ENCODE measurements at places on chromosomes 6 and 20.
A peak's percentile ranks its signal among the peaks of the same experiment; 100 is the strongest.

DNA sequence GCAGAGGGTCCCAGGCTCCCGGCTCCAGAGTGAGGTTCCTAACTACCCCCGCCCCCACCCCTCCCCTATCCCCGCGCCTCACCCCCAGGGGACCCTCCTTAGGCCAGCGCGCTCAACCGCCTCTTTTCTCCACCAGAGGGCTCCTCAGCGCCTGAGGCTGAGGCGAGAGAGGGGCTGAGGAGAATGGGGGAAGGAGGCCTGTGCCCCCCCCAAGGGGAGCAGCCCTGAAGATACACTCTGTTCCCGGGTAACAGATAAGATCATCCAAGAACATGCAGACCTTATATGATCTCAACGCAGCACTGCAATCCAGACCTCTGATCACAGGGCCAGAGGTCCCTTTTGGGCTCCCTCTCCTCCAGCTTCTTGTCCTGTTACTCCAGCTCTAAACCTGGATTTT, 43.3 kb upstream of the MRPS10 start:
- peak; percentile 20 for DNase-seq

DNA sequence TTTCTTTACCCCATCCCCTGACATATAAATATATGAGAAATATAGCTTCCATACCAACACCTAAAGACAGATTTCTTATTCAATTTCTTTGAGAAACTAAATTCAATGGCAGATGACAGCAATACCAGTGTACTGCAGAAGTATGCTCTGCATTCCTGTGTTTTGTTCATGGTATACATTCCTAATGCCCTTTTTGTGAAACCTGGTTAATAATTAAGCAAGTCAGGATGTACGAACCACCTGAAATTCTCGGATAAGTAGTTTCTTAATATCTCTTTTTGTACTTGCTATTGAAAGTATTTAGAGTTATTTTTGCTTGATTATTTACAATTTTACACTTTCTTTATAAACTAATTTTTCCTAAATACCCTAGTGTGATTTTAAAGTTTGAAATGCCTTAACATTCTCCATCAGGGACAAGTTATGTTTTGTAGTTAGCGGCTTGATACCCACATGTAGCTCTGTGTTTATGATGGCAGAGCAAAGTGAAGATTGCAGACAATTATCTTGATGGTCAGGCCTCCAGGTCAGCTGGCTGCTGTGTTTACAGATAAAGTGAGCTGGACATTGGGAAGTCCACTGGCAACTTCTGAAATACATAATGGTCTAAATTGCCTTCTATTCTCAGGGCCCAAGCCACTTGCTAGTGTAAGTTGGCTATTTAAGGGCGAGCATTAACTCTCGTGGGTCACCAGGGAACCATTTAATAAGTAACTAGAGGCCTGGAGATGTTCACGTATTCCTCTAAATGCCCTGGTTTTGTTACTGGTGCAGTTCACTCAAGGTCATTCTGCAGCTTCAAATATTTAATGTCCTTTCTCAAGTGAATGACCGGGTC, 58.2 kb downstream of the PLCB1 start:
- DNase-seq, result no peak

- no peak for DNase-seq
Measured at GRCh38 chr20:44809380-44810060, 826 bp downstream of the RIMS4 start.

DNA sequence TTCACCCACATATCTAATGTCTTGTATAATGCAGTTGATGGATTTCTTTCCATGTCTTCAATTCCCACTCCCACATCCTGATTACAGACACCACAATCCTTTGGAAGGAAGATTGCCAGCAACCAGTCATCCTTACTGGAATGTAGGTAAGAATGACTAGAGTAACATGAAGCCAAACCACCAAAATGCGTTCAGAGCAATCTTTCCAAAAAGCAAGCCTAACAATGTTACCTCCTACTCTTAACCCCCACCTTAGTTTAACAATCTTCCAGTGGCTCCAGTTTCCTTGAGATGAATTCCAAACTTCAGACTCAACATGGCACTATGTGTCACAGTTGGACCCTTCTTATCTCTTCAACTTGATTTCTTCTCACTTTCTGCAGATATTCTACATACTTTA, 685.6 kb downstream of the DOK5 start:
- no peak for DNase-seq

GRCh38 chr20:23148731-23149570, 62.8 kb upstream of the CD93 start:
- DNase-seq, result no peak

DNA sequence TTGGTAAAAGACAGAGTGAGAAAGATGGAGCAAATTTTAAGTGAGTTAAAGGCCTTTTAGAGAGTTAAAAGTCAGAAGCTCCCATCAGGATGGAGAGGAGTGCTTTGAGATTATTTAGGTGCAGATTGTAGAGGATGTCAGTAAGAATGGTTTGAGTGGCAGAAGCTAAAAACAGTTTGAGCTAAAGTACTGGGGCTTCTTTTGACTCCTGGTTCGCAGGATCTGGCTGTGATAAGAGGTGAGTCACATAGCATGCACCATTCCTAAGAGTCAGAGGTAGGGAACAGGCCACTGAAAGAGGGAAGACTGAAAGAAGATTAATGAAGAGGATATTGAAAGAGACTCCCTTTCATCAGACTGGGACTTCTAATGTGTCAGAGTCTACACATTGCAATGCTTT, 1047.9 kb upstream of the MAP3K7 start:
- DNase-seq, result no peak

DNA sequence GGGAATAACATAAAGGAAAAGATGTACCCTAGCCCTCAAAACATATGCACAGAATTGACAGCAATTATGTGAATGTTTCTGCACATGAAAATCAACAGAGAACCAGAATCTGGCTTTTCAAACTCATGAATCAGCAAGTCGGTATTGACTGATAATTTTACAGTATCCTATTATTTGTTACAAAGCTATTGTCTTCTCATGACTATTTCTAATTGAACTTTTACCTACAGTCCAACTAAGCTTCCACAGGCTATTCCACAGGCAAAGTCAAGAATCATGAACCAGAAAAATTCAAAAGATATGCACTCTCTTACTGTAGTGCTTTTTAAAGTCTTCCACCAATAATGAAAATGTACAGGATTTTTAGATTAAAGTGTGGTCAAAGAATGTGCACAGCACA, 49.1 kb upstream of the DST start:
- DNase-seq, result no peak

DNA sequence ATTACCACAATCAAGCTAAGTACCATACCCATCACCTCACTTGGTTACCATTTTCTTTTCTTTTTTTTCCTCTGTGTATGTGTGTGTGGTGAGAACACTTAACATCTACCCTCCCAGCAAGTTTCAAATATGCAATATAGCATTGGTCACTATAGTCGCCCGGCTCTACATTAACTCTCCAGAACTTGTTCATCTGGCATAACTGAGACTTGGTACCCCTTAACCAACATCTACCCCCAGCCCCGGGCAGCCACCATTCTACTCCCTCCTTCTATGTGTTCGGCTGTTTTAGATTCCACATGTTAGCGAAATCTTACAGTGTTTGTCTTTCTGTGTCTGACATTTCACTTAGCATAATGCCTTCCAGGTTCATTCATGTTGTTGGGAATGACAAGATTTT, 89.0 kb upstream of the TOP1 start:
- DNase-seq, result no peak

GRCh38 chr6:23535101-23535500, 590.9 kb upstream of the NRSN1 start:
- DNase-seq, result no peak

Measured in stimulated activated CD8-positive, alpha-beta memory T cell treated with anti-CD3 and anti-CD28 coated beads, Interleukin-15, amount 100 ng/mL, for 24 hours (primary cell).